ENCODE measurements at places on chromosomes 16 and 17. TPM values are rescaled to one million over a fixed set of nuclear protein-coding genes. Genes with fewer than 3 reads are reported as not detected.

WNT9B gene
- polyA plus RNA-seq, result not detected

CTRB2 gene
- polyA plus RNA-seq, result not detected

DNA sequence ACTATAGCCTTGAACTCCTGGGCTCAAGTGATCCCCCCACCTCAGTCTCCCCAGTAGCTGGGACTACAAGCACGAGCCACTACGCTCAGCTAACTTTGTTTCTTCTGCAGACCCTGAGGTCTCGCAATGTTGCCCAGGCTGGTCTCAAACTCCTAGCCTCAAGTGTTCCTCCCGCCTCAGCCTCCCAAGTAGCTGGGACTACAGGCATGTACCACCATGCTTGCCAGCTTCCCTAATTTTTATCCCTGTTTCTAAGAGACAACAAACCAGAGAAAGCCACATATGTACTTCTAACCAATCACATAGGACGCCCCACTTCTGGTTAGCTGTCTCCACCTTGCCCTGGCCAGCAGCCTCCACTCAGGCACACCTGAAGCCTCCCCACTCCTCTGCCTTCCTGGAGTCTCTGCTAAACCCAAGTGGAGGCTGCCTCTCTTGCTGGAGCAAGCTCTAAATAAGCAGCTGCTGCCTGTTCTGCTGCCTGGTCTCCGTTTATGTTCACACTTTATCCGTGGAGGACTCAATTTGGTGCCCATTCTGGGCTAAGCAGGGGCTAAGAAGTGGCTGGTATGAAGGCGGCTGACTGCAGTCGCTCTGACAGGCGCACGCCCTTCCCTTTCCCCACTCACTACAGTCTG, 24.7 kb downstream of the NSMCE1 start:
- H3K36me3 ChIP-seq, result peaks cover 19% of the 10 kb centered on the region
- DNase-seq, result no peak
- H3K4me3 ChIP-seq, result no peak overlapping the region

- no peak for DNase-seq
- H3K4me3 ChIP-seq, result no peak overlapping the region
- no peaks in the 10 kb centered on the region for H3K36me3 ChIP-seq
- no peaks in the 10 kb centered on the region for H3K4me1 ChIP-seq
- no peak overlapping the region for H3K27ac ChIP-seq
- H3K27me3 ChIP-seq, result peaks cover 7% of the 10 kb centered on the region
Observed at GRCh38 chr17:68707031-68707430, 105.9 kb upstream of the FAM20A start.
